ENCODE measurements at places on chromosomes 12 and 14.

DNA sequence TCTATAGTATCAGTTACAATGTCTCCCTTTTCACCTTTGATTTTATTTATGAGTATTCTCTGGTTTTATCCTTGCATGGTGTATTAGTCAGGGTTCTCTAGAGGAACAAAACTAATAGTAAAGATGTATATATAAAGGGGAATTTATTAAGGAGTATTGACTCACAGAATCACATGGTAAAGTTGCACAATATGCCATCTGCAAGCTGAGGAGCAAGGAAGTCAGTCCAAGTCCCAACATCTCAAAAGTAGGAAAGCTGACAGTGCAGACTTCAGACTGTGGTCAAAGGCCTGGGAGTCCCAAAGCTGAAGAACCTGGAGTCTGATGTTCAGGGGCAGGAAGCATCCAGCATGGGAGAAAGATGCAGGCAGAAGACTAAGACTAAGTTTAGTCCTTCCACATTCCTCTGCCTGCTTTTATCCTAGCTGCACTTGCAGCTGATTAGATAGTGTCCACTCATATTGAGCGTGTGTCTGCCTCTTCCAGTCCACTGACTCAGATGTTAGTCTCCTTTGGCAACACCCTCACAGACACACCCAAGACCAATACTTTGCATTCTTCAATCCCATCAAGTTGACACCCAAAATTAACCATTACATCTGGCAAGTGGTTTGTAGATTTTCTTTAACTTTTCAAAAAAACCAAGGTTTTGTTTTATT is 308.0 kb upstream of the LMO3 start:
- DNase-seq, result peak; percentile 7

- DNase-seq, result no peak
Measured at GRCh38 chr14:50594577-50595316, 34.8 kb downstream of the ATL1 start.

GRCh38 chr14:95327558-95328374 is 8.1 kb upstream of the CLMN start:
- no peak for DNase-seq

DNA sequence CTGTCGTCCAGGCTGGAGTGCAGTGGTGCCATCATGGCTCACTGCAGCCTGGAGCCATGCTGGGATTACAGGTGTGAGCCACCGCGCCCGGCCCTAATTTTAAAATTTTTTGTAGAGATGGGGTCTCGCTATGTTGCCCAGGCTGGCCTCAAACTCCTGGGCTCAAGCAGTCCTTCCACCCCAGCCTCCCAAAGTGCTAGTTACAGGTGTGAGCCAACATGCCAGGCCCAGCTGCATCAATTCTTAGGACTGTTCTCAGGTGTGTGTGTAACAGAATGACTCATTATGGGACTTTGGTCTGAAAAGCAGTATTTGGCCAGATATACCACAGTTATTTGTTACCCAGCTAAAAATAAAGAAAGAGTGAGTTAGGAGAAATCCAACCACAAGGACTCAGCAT is 17.4 kb downstream of the LETMD1 start:
- no peak for DNase-seq

DNA sequence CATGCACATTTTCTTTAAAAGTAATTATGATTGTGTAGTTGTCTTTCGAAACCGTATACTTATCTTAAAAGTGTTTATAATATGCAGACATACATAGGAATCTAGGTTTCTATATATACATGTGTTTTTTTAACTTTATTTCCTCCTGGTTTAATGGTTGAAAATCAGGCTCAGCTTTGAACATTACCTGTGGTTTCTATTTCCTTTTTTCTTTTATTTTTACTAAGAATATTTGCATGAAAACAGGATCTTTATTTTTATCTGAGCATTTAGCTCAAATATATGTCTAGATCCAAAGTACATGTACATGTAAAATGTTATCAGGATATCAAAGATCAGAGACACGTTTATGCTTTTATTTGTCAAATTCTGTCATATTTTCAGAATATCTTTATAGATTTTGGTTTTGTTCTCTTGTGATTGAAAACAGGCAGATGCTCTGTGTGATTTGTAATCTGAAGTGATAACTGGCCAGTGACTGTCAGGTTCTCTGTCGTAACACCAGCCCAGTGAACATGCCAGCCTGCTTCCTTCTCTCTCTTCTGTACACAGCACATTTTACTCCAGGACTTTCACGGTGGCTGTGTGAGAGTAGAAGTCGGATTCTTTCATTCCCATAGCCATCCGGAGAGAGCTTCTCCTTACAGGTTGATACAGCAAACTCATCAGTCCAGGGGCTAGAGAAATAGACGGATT is 13.7 kb downstream of the TCTN1 start:
- DNase-seq, result no peak

DNA sequence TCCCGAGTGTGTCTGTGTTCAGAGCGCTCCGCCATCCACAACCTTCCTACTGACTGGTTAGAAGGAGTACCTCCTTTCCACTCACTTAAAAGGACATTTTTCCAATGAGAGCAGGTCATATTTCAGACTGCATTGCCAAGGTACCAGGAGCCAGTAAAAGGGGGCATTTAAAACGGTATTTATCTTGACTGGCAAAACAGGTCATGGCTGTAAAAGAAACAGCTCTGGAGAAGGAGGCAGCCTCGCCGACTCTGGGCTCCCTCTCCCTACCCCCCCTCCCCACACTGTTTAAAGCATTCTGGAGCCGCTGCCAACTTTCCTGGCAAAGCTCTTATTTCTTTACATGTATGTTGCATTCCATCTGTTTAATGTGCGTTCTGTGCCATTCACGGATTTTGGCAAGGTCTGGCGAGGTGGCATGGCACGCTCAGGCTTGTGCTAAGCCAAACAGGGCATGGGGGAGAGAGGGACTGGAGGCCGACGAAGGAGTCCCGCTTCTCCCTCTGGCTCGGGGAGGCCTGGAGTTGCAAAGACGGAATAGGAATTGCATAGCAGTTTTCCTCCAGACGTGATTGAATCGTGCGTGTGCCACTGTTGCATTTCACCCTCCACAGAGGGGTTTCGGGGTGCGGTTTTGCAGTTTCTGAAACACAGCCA is 41.2 kb upstream of the MED13L start:
- no peak for DNase-seq

DNA sequence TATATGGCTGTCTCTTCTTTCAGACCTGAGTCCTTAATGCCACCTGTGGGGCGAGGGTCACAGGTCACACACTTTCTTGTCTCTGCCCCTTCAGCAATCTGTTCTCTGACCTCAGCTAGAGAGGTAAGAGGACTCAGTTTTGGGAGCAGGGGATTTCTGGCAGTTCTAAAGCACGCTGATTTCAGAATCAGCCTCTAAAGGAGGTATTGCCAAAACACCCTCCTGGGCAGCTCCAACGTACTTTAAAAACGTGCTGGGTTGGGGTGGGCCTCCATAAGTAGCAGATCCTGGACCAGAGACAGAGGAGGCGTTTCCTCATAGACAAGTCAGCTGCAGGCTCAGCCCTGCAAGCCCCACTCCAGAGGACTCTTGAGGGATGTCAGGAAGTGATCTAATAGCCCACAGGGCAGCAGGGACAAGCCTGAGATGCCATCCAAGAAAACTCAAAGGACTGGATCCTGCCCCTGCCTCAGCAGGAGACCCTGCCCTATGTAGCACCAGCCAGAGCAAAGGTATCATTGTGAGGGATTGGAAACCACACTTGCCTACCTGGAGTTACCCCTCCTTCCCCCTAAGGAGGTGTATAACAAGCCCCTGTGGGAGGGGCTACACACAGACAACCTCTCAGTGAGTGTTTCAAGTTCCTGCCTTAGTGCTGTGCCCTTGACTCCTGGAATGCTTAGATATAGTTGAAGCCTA is 8.5 kb downstream of the CTDSP2 start:
- DNase-seq, result no peak

- DNase-seq, result no peak
Measured at GRCh38 chr12:67609226-67609870, 39.2 kb upstream of the DYRK2 start.

DNA sequence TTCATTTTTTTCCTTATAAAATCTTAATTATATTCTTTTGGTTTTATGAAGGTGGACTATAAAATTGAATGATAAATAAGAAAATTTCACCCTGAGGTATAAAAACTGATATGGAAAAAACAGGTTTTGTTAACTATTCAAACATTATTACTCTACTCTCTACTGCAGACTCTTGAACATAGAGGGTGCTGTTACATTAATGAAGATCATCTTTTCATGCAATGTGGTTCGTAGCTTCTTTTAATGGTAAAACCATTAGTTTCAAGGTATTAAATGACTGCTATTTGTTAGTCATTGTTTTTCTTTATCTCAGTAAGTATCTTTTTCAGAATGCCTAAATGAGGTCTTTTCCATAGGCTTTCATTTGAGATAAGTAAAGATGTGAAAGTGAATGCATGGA is 510.4 kb downstream of the SLC16A7 start:
- DNase-seq, result no peak

DNA sequence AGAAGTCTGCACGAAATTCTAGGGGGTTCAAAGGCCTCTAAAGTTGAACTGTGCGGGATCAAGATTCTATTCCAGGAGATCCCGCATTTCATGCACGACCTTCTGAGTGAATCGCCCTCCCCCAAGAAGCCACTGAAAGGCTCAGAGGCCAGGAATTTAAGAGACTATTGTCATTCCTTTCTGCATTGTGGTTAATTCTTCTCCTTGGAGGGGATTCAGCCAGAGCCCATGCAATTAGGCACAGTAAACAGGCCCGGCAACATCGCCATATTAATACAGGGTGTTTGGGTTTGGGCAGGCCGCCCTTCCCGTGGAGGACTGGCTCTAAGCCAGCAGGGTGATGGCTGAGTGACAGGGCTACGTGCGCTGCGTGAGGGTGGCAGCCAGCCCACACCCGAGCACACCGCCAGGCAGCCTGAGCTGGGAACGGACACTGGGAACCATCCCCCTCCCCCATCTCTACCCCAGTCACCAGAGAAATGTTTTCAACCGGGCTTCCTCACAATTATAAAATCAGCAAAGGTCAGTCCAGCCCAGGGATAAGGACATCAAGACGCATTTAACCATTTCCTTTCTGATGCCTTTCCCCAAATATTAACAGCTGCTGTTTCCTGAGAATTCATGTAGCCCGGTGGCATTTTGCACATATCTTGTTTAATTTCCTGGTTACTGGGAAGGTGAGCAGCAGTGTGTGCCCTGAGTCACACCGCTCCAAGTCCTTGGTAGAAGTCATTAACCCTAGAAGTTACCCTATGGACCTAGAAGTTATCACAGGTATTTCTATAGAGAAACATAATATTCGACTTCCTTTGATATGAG is 12.5 kb downstream of the EGLN3 start:
- no peak for DNase-seq

- DNase-seq, result peak; percentile 78
Measured at GRCh38 chr14:80930836-80931389, 10.6 kb downstream of the CEP128 start.

DNA sequence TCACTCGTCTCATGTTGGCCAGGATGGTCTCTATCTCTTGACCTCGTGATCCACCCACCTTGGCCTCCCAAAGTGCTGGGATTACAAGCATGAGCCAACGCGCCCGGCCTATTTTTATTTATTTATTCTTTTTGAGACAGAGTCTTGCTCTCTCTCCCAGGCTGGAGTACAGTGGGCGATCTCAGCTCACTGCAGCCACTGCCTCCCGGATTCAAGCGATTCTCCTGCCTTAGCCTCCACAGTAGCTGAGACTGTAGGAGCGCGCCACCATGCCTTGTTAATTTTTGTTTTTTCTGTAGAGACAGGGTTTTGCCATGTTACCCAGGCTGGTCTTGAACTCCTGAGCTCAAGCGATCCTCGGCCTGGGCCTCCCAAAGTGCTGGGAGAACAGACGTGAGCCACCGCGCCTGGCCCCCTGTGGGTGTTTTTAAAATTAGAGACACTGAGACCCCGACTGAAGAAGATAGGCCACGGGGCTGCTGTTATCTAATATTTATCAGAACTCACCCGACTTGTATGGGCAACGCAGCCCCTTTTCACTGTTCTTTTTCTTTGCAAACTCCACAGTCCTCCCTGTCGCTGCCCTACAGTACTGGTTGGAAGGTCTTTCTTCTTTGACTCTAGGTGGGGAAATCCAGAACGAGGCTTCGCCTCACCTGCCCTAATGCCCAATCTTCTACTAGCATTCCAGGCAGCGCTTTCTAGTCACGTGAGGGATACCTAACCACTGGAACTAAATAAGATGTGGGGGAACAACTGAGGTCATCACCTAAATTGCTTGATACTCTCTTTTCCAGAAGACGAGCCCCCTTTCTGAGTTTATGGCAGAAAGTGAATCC is 1.4 kb upstream of the GABARAPL1 start:
- DNase-seq, result no peak

- no peak for DNase-seq
Measured at GRCh38 chr12:10701131-10701681, 21.9 kb downstream of the YBX3 start.

DNA sequence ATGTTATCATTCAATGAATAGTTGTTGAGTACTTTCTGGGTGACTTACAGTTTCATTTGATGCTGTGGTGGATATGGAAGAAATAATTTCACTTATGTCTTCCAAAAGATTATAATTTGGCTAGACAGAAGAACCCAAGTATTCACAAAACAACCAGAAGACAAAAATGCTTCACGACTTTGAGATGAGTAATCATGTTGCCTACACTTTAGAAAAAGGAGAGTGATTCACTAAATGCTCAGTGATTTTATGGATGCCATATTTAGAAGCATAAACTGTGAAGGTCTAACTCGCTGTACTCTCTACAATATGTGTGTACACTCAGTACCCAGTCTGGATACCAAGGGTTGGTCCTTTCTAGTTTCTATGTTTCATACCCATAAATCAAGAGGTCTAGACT is 101.3 kb upstream of the E2F7 start:
- no peak for DNase-seq

GRCh38 chr14:104888489-104889374 is 23.7 kb downstream of the CEP170B start:
- DNase-seq, result no peak

DNA sequence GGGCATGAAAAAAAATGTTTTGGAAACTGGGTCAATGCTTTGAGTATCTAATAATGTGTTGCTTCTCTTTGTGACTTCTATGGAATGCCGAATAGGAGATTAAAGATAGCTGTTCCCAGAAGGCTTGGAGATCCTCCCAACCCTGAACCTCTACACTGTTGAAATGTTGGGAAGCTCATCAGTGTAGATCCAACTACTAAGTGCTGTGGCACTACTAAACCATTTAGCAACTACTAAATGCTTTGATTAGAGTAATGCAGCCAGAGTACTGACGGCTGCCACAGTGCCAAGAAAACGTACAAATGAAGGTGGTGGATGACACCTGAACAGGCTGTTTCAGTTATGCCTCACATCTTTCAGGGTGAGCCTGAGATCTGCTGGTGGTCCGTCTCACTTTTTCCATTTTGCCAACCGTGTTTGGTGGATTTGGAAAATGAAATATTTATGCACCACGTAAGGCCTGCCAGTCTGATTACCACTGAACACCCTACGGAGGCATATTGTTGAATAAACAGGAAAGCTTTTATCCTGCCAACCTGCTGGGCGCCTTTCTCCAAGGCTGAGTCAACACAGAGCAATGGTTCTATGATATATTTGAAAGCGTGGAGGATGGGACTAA is 938.0 kb upstream of the FLRT2 start:
- DNase-seq, result no peak

Data from keratinocyte (primary cell).